ENCODE measurements at places on chromosomes 12 and 14.

GRCh38 chr12:78490861-78491260 is 373.7 kb upstream of the SYT1 start:
- no peaks in the 10 kb centered on the region for H3K36me3 ChIP-seq
- DNase-seq: peak; percentile 2
- peaks cover 7% of the 10 kb centered on the region for H3K4me1 ChIP-seq
- no peak overlapping the region for H3K27ac ChIP-seq

DNA sequence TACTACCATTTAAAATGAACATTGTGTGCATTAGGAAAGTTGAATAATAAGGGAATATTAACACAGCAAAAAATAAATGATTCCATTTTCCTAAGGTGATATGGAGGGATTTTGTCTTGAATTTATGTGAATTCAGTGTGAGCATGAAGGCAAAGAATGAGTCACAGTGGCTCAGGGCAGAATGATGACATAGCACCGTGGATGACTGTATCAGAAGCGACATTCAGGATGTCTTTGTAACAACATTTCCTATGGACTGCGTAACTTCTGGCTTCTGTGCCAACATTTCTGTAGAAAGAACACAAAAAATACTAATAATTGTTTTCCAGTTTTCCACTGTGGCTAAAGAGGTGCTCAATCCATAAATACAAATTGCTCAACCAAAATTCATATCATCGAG is 54.6 kb downstream of the TTC8 start:
- H3K4me3 ChIP-seq: peak overlapping the region; percentile 65
- peaks cover 54% of the 10 kb centered on the region for H3K36me3 ChIP-seq
- H3K27ac ChIP-seq: peak overlapping the region; percentile 93
- DNase-seq: peak; percentile 91
- peaks cover 3% of the 10 kb centered on the region for H3K27me3 ChIP-seq

DNA sequence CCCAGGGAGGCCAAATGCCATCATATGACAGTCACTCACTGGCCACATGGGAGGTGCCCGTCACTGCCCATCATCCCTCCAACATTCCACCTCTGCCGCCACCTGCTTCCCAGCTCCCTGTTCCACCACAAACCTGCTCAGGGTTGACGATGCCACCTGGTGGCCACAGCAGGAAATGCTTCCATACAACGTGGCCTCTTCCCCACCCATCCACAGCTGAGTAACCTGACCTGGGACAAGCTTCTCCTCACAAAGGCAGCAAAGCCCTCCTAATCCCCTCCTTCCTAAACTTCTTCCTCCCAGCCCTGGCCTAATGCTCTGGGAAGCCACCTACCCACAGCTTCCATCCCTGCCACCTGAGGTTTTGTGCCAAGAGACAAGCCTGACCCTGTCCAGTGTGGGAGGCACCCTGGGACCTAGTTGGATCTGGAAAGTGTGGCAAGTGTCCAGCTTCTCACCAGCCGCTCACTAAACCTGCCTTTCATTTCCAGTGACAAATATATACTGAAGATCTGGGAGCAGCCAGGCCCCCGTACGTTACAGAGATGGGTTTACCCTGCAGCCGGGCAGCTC is 4.3 kb downstream of the DEGS2 start:
- peaks cover 7% of the 10 kb centered on the region for H3K36me3 ChIP-seq
- no peaks in the 10 kb centered on the region for H3K4me1 ChIP-seq
- peaks cover 26% of the 10 kb centered on the region for H3K27me3 ChIP-seq
- no peak overlapping the region for H3K4me3 ChIP-seq
- peak; percentile 4 for DNase-seq

DNA sequence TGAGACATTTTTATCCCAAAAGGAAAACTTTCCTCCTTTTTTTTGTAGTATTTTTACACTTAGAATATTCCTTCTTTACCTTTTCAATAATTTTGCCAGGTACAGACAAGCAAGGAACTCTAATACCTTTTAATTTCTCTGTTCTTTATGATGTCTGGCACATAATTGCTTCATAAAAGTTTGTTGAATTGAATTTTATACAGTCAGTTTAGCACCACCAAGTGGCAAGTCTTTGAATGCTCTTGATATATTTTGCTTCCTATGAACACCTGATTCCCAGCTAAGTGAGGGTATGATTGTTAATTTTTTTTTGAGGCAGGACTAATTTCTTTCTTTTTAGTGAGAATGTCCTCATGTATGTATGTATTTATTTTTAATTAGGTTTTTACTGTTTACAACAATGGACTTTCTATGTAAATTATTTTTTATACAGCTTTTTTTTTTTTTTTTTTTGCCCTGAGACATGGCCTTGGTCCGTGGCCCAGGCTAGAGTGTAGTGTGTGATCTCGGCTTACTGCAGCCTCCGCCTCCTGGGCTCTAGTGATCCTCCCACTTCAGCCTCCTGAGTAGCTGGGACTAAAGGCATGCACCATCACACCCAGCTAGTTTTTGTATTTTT is 6.9 kb downstream of the TBC1D15 start:
- no peak overlapping the region for H3K27ac ChIP-seq
- peaks cover 17% of the 10 kb centered on the region for H3K36me3 ChIP-seq
- H3K27me3 ChIP-seq: no peaks in the 10 kb centered on the region
- H3K4me3 ChIP-seq: no peak overlapping the region
- peaks cover 33% of the 10 kb centered on the region for H3K4me1 ChIP-seq
